ENCODE measurements at places on chromosomes 13 and 19.
A peak's percentile ranks its signal among the peaks of the same experiment; 100 is the strongest.

GRCh38 chr19:11268783-11269267 lies 6.5 kb upstream of the DOCK6 start:
- DNase-seq: no peak

DNA sequence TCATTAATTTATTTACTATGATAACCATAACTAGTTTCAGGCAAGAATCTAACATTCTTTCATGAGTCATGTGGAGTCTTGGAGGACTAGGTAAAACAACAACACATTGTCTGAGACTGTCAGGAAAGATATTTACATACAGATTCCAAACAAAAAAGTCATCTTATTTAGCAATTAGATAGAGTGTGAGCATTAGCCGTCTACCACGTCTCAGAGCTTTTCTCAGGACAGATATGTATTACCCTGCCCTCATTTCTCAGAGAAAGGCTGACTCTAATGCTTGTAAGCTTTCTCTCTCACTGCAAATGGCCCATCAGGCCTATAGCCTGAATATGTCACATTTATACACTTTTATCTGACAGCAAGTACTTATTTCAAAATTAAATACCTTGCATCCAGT lies 312.1 kb upstream of the PCDH20 start:
- DNase-seq: no peak

DNA sequence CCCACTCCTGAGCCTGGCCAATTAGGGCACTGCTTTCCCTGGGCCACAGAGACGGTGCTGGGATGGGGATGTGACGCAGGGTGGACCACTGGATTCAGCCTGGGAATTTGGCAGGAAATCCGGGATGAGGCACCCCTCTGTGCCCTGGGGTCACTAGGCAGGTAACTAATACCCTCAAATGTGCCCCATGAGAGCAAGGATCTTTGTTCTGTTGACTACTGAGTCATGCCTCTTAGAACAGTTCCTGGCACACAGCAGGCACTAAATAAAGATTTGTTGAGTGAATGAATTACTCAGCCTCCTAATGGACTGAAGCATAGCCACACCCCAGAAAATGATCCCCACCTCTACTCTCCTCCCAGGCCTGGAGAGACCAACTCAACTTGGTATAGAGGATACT lies 15.9 kb downstream of the OPA3 start:
- DNase-seq: no peak

DNA sequence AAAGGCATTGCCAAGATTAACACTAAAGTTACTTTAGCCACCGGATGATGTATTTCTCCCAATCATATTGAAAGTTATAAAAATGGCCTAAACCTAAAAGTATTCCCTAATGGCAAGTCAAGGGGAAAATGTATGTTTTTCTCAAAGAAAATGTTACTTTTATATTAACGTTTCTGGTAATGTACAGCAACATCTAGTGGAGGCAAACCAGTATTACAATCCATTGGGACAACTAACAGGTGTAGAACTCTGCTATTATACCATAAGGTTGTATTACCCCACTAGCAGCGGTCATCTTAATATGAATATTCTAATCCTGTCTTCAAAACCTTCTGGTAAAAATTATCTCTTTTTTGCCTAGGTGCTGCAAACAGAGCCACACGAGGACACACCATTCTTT lies 69.2 kb downstream of the ZNF100 start:
- peak; percentile 59 for DNase-seq

GRCh38 chr19:5864725-5865486 lies 5.4 kb downstream of the FUT5 start:
- DNase-seq: no peak

Data from AML-193 (cell line).